ENCODE measurements at places on chromosomes 11 and 22.
A peak's percentile ranks its signal among the peaks of the same experiment; 100 is the strongest.

DNA sequence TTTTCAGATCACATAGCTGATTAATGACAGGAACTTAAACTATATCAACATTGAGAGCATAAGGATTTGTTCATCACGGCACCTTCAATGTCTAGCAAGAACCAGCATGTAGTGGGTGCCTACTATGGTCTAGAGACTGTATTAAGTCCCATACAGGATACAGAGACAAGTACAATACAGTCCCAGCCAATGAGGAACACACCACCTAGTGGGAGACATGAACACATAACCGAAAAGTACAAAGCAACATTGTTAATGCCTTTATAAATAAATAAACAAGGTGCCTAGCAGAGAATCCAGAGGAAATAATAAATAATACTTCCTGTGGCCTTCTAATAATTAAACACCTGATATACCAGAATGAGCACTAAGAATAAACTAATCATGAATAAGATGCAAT is 87.7 kb upstream of the OPCML start:
- no peak for DNase-seq

- DNase-seq, result no peak
These were observed 20.2 kb downstream of the LMO1 start for GRCh38 chr11:8243458-8243857.

GRCh38 chr11:11081776-11082175 is 223.9 kb upstream of the ZBED5 start:
- no peak for DNase-seq

GRCh38 chr11:74636630-74637184 is 44.3 kb downstream of the POLD3 start:
- no peak for DNase-seq

GRCh38 chr11:125933030-125933813 is 12.6 kb upstream of the VSIG10L2 start:
- DNase-seq, result no peak

DNA sequence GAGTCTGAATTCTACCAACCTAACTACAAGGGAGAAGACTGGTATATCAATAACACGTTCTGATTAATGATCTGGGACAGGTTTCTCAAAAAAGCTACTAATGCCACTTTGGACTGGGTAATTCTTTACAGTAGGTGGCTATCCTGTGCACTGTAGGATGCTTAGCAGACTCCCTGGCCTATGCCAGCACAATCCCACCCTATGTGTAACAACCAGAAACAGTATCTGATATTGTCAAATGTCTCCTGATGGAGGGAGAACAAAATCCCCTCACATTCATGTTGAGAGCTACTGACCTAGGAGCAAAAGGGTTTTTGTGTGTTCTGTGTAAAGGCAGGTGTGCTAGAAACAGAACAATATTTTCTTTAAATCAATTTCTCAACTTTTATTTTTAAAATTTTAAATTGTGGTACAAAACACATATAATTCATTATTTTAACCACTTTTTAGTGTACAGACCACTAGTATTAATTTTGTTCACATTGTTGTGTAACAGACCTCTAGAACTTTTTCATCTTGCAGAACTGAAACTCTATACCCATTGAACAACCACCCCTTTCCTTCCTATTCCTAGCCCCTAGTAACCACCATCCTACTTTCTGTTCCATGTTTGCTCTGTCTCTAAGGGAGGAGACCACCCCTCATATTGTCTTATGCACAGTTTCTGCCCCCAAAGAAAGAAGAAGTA is 2.1 kb upstream of the MS4A6A start:
- no peak for DNase-seq

GRCh38 chr11:60887556-60887955 is 18.8 kb downstream of the PRPF19 start:
- DNase-seq, result peak; percentile 73

- DNase-seq, result no peak
These were observed 161.7 kb downstream of the ATG16L2 start for GRCh38 chr11:72975778-72976521.

- DNase-seq, result no peak
These were observed 909.2 kb upstream of the TENM4 start for GRCh38 chr11:80349997-80350396.

DNA sequence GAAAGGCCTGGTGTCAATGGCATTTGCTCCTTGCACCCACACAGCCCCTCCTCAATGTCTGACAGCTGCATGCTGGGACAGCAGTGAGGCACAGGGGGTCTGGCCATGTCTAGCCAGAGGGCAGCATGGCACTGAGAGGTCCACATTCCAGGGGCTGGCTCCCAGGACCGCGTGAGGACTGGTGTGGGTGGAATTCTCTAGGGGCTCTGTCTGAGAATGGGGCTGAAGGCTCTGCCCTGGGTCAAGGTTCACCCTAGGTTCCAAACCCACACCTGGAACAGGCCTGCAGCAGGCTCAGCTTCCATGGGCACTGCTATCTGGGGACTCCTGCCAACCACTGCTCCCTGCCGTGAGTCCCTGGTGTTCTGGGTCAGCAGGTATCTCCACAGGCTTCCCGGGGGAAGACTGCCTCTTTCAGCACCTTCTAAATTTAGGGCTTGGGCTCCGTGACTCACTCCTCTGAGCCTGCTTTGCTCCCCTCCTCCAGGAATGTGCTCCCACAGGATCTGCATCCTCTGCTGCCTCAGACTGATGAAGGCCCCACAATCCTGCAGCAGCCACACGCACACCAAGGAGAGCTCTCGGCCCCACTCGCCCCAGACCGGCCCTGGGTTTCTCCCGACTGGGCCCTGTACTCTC is 4.2 kb downstream of the STARD10 start:
- no peak for DNase-seq

DNA sequence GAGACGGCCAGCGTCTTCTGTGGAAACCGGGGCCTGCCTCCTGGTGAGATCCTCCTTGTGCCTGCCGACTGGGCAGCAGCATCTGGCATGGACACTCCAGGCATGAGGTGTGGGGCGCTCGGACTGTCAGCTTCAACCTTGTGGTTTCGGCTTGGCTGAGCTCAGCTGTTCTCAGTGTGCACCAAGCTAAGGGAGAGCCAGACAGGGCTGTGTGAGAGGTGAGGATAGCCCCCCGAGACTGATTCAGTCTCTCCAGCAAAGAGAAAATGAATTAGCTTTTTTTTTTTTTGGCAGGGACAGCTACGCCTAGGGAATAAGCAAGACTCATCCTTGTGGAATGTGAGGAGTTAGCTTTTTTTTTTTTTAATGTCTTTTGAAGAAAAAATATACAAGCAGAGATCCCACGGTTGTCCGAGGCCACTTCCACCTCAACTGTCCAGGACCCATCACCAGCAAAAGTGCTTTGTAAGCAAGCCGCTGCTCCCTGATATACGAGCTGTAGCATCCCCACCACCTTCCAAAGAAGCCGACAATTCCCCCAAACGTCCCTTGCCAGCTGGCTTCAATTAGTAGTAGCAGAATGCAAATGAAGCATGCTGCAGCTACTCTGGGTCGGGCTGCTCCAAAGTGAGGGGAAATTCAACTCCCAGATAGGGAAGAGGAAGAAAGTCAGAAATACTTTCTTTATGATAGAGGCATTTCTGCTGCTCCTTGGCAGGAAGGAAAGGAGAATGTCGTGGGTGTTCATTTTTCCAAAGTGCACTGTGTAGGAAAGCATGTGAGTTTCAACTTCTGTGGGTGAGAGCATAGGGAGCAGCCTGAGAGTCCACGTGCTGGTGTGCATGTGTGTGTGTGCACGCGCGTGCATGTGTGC is 9.7 kb upstream of the THY1 start:
- no peak for DNase-seq

DNA sequence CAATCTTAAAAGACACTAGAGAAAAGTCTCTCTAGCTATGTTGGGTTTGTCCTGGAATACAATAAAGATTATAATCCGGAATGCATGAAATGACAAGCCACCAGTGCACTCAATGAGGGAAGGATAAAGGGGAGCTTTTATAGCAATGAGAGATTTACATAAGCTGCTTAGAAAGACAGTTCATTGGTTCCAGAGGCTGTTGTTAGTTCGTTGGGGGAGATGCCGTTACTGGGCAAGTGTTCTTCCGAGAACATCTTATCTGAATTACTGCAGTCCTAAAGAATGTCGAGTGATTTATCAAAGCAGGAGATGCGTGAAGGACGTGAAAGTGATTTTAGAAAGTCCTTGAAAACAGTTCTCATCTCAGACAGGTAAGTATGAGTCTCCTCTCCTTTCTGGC is 33.6 kb downstream of the SYN3 start:
- DNase-seq, result no peak

Measured in NCI-H146 (cell line).